CD8-positive, alpha-beta memory T cell (primary cell): ENCODE measurements at places on chromosomes 2 and 18. TPM values are rescaled to one million over a fixed set of nuclear protein-coding genes. Genes with fewer than 3 reads are reported as not detected.

- no peak overlapping the region for H3K27ac ChIP-seq
- no peaks in the 10 kb centered on the region for H3K27me3 ChIP-seq
- no peaks in the 10 kb centered on the region for H3K36me3 ChIP-seq
- H3K4me3 ChIP-seq = no peak overlapping the region
These were observed 3.2 kb upstream of the KIDINS220 start for GRCh38 chr2:8840475-8841091.

GRCh38 chr2:207662203-207662602 lies 37.0 kb upstream of the METTL21A start:
- H3K27ac ChIP-seq = no peak overlapping the region
- no peak overlapping the region for H3K4me3 ChIP-seq
- H3K4me1 ChIP-seq = no peaks in the 10 kb centered on the region

DNA sequence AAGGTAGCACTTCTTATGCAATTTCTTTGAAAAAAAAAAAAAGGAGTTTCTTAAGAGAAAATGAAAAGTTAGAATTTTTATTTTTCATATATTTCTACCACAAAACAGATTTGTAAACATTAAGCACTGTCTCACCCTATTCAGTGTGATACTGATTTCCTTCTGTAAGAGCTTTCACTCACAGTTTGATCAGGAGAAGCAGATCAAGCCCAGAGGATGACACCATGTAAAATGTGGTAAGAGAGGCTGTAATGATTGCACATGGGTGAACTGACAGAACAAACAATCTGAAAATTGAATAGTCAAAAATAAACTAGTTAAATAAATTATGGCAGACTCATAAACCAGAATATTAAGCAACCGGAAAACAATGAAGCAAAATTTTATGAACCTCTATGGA lies 54.5 kb downstream of the MEMO1 start:
- no peak for DNase-seq
- no peaks in the 10 kb centered on the region for H3K36me3 ChIP-seq
- peaks cover 13% of the 10 kb centered on the region for H3K4me1 ChIP-seq
- no peak overlapping the region for H3K4me3 ChIP-seq
- H3K27me3 ChIP-seq = no peaks in the 10 kb centered on the region

DNA sequence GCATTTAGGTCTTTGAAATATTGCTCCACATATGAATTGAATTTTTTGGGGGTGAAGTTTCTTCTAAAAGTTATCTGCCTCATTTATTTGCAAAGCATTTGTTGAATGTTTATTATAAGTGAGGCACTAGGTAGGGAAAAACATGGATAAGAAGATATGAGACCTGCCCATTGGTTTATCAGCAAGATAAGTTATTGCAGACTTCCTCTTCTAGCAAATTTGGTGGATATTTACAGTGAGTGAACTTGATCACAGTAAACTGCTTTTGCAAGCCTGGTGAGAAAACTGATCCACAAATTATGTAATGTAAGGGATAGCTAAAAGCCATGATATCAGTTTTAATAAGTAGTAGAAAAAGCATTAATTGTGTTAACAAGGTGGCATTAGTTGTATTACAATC lies 364.8 kb downstream of the SOCS6 start:
- DNase-seq = no peak
- H3K4me3 ChIP-seq = no peak overlapping the region
- no peaks in the 10 kb centered on the region for H3K27me3 ChIP-seq
- H3K27ac ChIP-seq = no peak overlapping the region
- H3K4me1 ChIP-seq = peaks cover 14% of the 10 kb centered on the region

DNA sequence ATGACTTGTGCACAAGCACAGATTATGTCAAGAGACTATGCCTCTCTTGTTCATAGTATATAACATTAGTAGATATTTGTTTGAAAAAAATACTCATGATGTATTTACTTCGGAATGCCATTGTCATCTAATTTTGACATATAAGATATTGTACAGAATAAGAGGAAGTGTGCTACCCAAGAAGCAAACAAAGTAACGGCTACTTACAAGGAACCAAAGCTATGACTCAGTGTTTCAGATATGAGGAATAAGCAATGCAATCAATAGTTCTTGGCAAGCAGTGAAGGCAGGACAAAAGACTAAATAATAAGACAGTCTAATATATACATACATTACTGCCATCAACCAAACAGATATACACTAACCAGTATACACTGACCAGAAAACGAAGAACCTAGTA lies 256.3 kb downstream of the CCDC178 start:
- H3K27ac ChIP-seq = no peak overlapping the region
- no peaks in the 10 kb centered on the region for H3K36me3 ChIP-seq
- no peak overlapping the region for H3K4me3 ChIP-seq

DNA sequence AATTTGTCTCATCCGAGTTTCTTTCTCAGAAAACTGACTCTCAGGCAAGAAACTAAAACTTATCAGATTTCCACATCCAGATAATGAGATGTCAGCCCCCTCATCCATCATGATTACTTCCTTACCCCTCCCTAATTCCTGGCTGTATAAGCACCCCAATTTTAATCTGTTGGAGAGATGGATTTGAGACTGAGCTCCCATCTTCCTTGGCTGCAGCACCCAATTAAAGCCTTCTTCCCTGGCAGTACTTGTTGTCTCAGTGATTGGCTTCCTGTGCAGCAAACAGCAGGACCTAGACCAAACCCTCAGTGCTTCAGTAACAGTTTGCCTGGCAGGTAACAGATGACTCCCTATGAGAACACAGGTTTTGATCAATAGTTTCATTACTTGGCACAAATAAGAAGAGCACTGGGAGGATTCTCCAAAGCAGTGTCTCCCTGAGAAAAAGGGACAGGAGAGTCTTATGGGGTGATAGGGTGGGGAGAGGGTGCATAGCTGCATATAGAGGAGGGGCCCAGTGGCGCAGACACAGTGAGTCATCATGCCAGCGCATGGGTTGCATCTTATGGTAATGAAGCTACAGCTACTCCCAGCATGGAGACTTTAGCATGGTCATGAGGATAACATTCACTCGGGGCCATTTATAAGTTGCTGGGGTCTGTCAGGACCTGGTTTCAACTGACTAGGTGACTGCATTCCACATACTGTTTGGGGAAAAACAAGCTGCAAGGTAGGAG lies 45.1 kb downstream of the TEX51 start:
- no peaks in the 10 kb centered on the region for H3K36me3 ChIP-seq
- no peak overlapping the region for H3K27ac ChIP-seq
- DNase-seq = no peak
- no peak overlapping the region for H3K4me3 ChIP-seq
- H3K4me1 ChIP-seq = no peaks in the 10 kb centered on the region
- H3K27me3 ChIP-seq = peaks cover 3% of the 10 kb centered on the region

GRCh38 chr2:33014268-33014667 lies 67.5 kb downstream of the LTBP1 start:
- H3K4me1 ChIP-seq = no peaks in the 10 kb centered on the region
- no peak overlapping the region for H3K27ac ChIP-seq
- H3K36me3 ChIP-seq = no peaks in the 10 kb centered on the region
- no peaks in the 10 kb centered on the region for H3K27me3 ChIP-seq

- no peak overlapping the region for H3K27ac ChIP-seq
- H3K36me3 ChIP-seq = no peaks in the 10 kb centered on the region
- H3K4me3 ChIP-seq = no peak overlapping the region
- peaks cover 24% of the 10 kb centered on the region for H3K4me1 ChIP-seq
- H3K27me3 ChIP-seq = no peaks in the 10 kb centered on the region
These were observed 48.7 kb downstream of the TTC39C start for GRCh38 chr18:24063121-24063731.

DNA sequence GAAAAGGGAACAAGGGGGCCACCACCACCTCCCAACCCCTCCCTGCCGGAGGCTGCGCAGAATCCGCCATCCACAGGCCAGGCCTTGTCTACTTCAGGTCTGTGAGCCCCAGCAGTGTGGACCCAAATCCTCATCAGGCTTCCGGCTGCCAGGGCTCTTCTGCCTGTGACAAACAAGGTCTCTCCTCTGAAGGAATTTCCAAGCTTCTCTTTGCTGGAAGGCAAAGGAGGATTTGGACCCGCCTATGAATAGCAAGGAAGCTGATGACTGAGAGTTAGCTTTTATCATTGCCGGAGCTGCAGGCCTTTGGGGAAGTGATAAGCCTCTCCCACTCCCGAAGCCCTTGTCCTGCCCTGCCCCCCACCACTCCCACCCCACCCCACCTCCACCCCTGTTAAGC lies 93.7 kb upstream of the SH3BP4 start:
- H3K27ac ChIP-seq = no peak overlapping the region
- H3K36me3 ChIP-seq = no peaks in the 10 kb centered on the region
- H3K4me1 ChIP-seq = no peaks in the 10 kb centered on the region
- no peak overlapping the region for H3K4me3 ChIP-seq
- DNase-seq = no peak

MYO5B gene
- not detected for polyA plus RNA-seq

UPP2 gene
- not detected for polyA plus RNA-seq
